NCI-H460 (cell line): ENCODE measurements at places on chromosomes 4 and X.

- DNase-seq: no peak
Measured at GRCh38 chr4:139368998-139369397, 66.7 kb upstream of the NDUFC1 start.

GRCh38 chrX:41014776-41015360 lies 70.4 kb upstream of the USP9X start:
- DNase-seq: no peak

DNA sequence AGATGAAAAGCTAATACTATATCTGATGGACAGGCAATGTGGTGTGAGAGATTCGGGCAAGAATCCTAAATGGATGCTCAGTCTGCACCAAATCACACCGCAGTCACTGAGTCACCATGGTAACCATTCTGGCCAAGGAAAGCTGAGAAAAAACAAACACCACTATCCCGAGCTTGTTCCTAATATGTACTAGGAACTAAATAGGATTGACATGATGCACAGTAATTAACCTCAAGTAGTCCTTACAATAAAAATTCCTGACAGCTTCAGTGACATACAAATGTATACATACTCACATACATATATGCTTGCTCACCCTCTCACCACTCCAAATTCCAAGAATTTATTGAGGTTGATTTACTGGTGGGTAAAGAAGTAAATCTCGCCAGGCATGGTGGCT lies 1.1 kb upstream of the RAB40A start:
- DNase-seq: no peak

- no peak for DNase-seq
Measured at GRCh38 chr4:20483416-20483815, 216.8 kb upstream of the PACRGL start.

DNA sequence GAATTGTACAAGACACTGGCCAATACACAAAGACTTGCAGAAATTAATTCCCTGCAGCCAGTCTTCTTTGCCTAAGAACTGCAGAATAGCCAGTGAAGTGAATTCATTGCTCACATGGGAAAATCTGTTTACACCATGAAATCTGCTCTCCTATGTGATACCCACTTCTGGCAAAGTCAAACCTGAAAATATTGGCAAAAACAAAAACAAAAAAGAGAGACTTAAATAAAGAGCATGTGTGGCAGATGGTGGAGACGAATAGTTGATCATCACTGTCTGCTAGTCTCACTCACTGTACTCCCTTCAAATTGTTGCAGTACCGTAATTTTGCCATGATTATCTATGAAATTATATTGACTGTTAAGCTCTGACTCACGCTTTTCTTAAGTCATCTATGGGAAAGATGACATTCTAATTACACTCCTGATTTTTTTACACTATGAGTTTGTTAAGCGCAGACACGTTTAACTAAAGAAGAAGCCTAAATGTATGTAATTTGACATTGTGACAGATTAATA lies 406.8 kb downstream of the PCDH7 start:
- DNase-seq: no peak

GRCh38 chrX:135481696-135482179 lies 38.7 kb upstream of the INTS6L start:
- DNase-seq: no peak

GRCh38 chr4:145545538-145546174 lies 64.0 kb downstream of the SMAD1 start:
- DNase-seq: peak; percentile 7

DNA sequence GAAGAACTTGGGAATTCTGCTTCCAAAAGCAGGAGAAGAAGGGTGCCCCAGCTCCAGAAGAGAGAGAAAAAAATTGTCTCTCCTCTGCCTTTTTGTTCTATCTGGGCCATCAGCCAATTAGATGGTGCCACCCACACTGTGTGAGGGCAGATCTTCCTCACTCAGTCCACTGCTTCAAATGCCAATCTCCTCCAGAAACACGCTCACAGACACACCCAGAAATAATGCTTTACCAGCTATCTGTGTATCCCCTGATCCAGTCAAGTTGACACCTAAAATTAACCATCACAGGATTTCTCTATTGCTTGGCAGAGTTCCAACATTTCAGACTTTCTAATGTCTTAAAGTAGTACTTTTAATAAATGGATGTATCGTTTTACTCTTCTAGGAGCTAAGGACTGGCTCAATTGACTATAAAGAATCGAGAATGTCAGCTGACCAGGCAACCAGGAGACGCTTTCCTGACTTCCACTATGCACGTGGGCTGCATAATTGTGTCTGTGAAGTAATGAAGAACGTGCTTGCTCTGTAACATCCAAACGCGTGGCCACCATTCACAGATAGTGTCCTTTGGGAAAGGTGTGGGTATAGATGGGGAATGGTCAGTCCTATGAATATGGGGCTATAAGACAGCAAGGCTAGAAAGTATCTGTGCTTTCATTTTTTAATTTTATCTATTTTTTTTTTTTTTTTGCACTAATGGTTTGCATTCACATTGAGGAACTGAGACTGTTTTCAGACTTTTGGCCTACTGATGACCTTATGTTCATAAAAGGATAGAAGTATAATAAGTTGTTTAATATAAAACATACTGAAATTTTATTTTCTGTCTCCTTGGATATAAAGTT lies 9.9 kb upstream of the SMIM20 start:
- DNase-seq: no peak

- no peak for DNase-seq
Measured at GRCh38 chr4:103024996-103025395, 5.5 kb upstream of the SLC9B1 start.

DNA sequence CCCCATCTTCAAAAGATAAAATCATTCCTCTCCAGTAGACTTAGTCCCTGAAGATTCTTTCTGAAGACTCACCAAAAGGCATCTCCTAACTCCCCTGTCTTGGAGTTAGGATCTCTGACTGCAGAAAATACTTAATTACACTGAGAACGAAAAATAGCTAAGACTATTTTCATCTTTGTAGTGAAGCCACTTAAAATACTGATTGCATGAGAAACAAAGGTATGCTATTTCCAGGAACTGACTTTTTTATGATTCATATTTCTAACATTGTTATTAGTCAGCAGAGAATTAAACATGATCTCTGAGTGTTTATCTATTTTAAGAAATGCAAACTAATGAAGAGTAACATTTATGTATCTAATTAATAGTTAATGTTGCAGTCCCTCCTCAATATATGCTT lies 71.8 kb upstream of the NR3C2 start:
- DNase-seq: no peak

DNA sequence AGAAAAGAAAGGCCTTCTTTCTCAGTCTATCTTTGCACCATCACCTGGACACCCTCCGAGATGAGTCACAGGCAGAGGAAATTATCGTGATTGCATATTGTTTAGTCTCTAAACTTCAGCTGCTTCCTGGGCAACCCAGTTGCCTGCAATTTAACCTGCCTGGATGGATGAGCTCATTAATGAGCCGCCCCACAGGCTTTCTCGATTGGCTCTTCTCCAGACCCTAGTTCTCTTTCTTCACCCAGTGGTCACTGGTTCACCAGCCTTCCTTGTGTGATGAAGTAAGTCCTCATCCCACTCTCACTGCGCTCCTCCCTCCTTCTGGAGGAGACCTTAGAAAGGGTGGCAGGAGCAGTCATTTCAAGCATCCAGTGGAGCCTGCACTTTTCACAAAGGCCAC lies 94.4 kb downstream of the SOWAHB start:
- no peak for DNase-seq

DNA sequence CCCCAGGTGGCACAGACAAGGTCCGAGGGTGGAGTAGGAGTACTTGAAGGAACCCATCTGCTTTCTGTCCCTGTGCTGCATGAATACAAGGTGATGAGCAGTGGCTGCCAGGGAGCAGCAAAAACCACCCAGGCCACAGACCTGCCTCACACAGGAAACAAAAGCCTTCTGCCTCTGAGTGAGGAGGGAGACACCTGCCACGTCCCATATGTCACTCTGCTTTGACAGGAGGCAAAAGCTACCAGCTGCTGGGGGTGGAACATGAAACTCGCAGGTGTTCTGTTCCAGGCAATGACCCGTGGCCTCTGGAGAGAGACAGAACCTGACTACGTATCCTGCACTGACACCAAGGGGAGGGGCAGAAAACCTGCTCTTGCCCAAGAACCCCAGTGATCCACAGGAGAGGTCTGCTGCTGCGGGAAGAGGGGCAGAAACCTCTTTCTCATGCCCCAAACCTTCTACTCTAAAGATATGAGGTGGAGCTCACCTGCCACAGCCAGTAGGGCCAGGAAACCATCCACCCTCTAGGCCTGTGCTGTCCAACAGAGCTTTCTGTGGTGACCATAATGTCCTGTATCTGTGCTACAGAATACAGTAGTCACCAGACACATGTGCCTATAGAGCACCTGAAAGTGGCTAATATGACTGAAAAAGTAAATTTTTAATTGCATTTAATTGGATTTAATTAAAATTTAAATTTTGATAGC lies 172.9 kb downstream of the PRDM5 start:
- DNase-seq: no peak

DNA sequence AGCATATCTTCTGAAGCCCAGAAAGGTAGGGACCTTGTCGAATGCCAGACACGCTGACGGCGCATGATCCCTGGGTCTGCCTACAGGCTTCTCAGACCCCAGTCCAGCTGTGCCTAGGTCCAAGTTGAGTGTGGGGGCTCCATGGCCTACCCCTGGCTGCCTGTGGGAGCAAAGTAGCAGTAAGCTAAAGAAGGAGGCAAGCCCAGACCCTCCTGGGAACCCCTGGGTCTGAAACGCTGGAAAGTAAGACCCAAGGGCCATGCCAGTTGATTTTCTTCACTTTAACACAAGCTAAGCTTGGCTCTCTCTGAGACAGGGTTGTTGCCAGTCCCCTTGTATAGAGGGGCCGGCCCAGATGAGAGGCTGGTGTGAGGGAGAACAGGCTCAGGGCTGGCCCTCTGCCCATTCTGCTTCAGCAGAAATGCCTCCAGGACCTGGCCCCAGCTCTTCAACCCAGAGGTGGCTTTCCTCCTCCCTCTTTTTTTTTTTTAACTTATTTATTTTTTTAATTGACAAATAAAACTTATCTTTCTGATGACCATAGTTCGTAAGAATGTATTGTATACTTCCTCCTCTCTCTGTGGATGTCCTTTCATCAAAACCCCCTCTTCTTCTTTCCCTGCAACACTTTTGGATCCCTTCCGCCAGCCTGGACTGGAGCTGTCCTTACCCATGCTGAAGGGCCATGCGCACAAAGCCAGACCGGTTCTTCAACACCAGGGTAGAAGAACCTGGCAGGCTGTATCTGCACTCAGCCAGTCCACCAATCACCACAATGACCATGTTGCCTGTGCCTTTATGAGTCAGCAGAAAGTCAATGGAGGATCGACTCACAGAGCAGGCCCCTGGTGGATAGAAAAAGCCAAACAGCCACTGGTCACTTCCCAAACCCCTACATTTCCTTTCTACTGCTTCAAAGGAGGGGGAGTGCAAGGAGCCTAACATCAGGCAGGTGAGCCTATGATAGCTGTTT lies 7.1 kb downstream of the AWAT2 start:
- no peak for DNase-seq

DNA sequence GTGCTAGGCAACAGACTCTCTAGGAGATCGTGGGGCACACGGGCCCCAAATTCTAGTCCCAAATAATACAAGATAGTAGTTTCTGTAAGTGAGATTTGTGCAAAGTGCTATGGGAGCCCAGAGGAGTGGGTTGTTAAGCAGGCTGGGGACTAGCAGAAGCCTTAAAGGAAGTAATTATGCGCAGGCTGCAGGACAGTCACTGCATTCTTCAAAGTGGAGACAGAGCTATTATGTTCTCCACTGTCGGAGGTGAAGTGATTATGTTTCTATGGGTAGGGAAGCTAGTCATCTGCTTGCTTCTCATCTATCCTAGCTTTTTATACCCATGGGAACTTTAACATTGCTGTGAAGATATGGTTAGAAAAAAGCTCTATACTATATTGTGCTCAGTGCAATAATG lies 154.2 kb downstream of the CPE start:
- DNase-seq: no peak

DNA sequence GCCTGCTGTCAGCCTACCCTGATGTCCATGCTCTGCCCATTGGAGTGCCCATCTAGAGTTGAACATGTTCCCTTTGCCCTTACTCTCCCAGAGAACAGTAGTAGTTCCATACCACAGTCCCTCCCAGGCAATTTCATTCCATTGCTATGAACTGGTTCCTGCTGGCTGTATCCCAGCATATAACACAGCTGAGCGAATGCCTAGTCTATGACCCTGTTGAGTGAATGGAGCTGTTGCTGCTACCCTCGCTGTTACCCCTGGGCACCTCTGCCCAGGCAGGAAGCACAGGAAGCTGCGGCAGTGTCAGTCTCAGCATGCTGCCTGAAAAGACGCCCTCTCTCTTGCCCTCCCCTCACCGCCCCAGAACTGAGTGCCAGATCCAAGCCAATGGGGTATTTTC lies 73.3 kb downstream of the SOX3 start:
- no peak for DNase-seq

GRCh38 chr4:158315706-158316105 lies 105.4 kb downstream of the TMEM144 start:
- DNase-seq: no peak

DNA sequence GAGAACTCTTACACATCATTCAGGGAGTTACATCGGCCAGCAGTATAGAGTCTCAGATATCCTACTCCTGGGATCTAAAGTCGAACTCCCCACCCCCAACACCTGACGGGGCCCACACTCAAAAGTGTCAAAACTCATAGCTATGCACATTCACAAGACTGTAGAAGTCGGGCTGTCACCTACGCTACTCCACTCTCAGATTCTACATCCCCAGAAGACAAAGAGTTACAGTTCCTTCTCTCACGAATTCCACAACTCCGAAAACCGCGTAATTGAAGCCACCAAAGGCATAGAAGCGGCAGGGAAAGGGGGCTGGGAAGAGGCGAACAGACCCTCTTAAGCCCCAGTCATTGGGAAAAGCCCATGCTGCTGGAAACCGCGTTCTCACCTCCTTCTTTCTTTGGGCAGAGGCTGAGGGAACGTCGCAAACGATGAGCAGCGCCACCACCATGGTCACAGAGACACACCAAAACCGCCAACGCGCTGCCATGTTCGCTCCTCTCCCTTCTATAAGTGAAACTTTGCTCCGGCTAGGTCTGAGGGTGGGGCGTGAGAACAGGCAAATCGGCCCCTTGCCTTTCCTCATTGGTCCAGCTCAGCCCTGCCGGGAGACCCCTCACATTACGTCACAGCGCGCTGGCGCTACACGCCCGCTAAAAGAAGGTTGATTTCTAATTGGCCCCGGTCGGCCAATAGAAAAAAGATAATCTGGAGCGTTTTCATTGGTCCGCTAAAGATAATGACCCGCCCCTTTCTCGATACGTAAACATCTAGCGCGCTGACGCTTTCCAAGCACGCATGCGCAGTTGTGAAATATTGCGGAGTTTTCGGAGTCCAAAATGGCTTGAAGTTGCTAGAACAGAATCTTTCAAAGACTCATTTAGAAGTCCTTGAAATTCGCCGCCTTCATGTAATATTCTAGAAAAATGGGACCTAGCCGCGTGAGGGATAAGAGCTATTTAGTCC lies at the start of gene MAGT1:
MAGT1 (minus strand) TSS at position 515 of the 966 bp plus-strand sequence; CDS start at position 490, 25 bp downstream.
- peak; percentile 99 for DNase-seq

- no peak for DNase-seq
Measured at GRCh38 chr4:153420361-153420760, 45.8 kb upstream of the TMEM131L start.
